ENCODE measurements at places on chromosomes 3 and 15. TPM values are rescaled to one million over a fixed set of nuclear protein-coding genes. Genes with fewer than 3 reads are reported as not detected.

The BCL2A1 gene
- polyA plus RNA-seq: 0.21 TPM

The LOXL1 gene
- 1.3 TPM for polyA plus RNA-seq

The EXD1 gene
- polyA plus RNA-seq: not detected

The PYGO1 gene
- polyA plus RNA-seq: 0.94 TPM

DNA sequence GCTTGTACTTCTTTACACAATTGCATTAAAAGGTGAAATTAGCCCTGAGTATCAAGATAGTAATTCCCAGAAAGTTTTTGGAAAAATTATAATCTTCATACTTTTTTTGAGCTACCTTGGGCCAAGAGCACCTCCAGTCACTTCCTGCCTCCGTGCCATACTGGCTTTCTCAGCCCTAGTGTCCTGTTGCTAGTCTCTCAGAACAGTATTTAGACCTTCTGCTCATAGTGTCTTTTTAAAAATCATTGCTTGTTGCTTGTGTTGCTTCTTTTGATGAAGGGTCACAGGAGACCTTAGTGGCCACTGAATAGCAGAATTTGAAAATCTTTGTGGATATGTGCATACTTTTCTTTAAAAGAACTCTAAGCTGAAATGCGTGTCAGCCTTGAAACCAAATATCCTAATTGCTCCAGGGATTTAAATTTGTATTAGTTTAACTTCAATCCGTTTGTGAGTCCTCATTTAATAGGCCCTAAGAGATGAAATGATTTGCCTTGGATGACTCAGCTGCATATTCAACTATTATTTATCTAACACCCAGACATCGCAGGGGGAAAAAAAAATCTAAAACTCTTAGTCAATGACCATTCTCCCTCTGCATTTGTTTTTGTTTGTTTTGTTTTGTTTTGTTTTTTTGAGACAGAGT, 29.1 kb upstream of the LXN start:
- peaks cover 2% of the 10 kb centered on the region for H3K36me3 ChIP-seq
- no peak for DNase-seq
- no peaks in the 10 kb centered on the region for H3K27me3 ChIP-seq
- H3K4me3 ChIP-seq: no peak overlapping the region
- H3K4me1 ChIP-seq: no peaks in the 10 kb centered on the region

The TTLL3 gene
- 51.2 TPM for polyA plus RNA-seq

DNA sequence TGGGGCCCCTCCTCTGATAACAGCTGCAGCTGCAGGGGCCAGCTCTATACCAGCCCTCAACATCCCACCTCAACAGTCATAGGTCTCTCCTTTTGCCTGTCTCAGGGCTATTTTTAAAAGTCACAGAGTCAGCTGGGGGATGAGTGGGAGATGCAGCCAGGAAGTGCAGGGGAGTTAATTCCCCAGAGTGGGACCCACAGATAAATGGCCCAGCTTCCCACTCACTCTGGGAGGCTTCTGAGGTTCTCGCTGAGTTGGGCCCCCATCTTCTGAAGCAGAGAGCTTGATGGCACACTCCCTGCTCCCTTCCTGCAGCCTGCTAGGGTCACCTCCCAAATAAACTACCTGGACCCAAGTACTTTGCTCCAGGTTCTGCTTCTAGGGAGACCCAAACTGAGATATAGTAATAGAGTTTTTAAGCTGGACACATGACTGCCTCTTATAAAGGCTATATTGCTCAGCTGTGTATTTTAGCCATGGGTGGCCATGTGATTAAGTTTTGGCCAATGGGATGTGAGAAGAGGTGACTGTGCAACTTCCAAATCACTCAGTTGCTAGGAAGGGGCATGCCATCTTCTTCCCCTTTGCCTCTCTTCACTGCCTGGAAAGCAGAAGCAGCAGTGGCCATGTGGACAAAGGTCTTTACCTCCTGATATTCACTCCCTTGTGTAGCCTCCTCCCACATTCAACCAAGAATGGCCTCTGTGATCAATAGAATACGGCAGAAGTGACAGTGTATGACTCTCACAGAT, 15.5 kb upstream of the VIPR1 start:
- no peaks in the 10 kb centered on the region for H3K27me3 ChIP-seq
- H3K27ac ChIP-seq: no peak overlapping the region
- no peaks in the 10 kb centered on the region for H3K36me3 ChIP-seq
- DNase-seq: no peak
- H3K4me1 ChIP-seq: no peaks in the 10 kb centered on the region

DNA sequence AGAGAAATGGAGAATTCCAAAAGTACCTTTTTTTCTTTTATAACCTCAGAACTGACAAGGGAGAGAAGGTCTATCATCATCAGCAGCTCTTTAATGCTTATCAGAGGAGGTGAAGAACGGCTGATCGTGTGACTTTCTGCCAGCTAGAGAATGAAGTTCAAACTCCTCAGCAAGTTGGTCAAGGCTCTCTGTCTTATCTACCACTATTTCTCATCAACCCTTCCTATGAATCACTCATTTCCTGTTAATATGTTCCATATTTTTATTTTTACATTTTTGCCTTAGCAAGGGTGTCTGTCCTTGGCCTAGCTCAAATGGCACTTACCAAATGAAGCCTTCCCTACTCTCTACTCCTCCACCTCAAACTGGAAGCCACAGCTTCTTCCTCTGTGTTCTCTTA, 73.1 kb upstream of the TSPAN3 start:
- H3K27ac ChIP-seq: no peak overlapping the region
- no peaks in the 10 kb centered on the region for H3K36me3 ChIP-seq
- no peak overlapping the region for H3K4me3 ChIP-seq
- DNase-seq: no peak
- H3K4me1 ChIP-seq: peaks cover 20% of the 10 kb centered on the region

DNA sequence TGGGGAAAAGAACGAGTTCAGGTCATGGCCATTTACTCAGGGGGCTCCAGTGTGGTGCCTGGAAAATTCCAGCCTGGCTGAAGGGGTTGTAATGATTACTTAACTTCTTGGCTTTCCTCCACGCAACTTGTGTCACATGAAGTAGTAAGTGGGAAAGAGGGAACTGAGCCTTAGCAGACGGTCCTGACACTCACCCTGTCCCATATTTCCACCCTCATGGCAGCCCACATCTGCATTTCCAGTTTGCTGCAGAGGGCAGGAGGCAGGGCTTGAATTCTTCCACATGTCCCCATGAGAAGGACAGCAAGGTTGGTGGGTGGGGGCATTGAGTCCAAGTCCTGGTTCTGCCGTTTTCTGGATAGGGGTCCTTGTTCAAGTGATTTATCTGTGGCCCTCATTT, 7.8 kb upstream of the CAMP start:
- H3K36me3 ChIP-seq: no peaks in the 10 kb centered on the region
- no peak overlapping the region for H3K4me3 ChIP-seq
- no peaks in the 10 kb centered on the region for H3K27me3 ChIP-seq
- no peak for DNase-seq
- peaks cover 39% of the 10 kb centered on the region for H3K4me1 ChIP-seq

- H3K27ac ChIP-seq: no peak overlapping the region
- no peak overlapping the region for H3K4me3 ChIP-seq
- H3K27me3 ChIP-seq: no peaks in the 10 kb centered on the region
Observed at GRCh38 chr15:65305776-65306175, 1.3 kb downstream of the RNU5B-1 start.

DNA sequence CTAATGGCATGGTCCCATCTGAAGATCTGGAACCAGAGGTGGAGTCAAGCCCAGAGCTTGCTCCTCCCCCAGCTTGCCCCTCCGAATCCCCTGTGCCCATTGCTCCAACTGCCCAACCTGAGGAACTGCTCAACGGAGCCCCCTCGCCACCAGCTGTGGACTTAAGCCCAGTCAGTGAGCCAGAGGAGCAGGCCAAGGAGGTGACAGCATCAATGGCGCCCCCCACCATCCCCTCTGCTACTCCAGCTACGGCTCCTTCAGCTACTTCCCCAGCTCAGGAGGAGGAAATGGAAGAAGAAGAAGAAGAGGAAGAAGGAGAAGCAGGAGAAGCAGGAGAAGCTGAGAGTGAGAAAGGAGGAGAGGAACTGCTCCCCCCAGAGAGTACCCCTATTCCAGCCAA, 7.3 kb downstream of the EIF4G1 start:
- peaks cover 56% of the 10 kb centered on the region for H3K36me3 ChIP-seq
- no peaks in the 10 kb centered on the region for H3K27me3 ChIP-seq
- no peak overlapping the region for H3K4me3 ChIP-seq

- no peaks in the 10 kb centered on the region for H3K36me3 ChIP-seq
- H3K27me3 ChIP-seq: no peaks in the 10 kb centered on the region
- DNase-seq: no peak
- no peak overlapping the region for H3K4me3 ChIP-seq
Observed at GRCh38 chr3:143628971-143629370, 219.3 kb downstream of the SLC9A9 start.

The PLSCR2 gene
- not detected for polyA plus RNA-seq

DNA sequence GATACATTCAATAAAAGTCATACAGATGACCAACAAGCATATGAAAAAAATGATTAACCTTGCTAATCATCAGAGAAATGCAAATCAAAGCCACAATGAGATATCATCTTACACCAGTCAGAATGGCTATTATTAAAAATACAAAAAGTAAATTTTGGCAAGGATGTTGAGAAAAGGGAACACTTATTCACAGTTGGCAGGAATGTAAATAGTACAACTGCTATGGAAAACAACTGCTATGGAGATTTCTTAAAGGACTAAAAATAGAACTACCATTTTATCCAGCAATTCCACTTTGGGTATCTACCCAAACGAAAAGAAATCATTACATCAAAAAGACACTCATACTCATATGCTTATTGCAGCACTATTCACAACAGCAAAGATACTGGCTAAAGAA, 1121.8 kb downstream of the TBL1XR1 start:
- no peak overlapping the region for H3K27ac ChIP-seq
- no peak overlapping the region for H3K4me3 ChIP-seq
- no peaks in the 10 kb centered on the region for H3K27me3 ChIP-seq
- no peaks in the 10 kb centered on the region for H3K4me1 ChIP-seq
- no peaks in the 10 kb centered on the region for H3K36me3 ChIP-seq

DNA sequence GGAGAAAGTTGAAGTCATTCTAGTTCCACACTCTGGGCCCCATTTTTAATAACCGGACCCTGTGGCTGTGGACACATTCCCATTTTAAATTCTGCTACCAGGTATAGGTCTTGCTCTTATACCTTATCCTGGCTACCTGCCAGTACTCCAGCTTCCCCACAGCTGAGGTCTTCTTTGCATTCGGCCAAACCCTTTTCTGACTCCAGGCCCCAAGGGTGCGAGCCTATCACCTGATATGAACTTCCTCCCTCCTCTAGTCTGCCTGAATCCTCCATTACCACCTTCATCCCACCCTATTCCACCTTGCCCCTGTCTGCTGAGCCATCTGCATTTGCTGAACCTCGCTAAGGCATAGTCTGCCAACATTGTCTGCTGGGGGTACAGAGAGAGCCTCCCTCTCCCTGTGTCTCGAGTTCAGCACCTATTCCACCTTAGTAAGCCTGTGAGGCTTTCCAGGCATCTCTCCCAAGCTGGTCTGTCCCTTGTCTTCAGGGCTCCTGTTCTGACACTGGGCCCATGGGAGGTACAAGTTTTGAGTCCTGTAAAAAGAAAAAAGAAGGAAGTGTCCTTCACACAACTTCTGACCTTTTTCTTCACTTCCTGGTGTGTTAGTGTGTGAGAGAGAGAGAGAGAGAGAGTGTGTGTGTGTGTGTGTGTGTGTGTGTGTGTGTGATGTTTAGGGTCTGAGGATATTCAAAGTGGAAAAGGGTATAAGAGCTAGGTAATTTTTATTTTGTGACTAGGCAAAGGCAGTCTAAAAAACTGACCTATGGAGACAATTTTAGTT, 27.0 kb downstream of the PDE8A start:
- DNase-seq: no peak
- no peaks in the 10 kb centered on the region for H3K27me3 ChIP-seq

The ATP10A gene
- polyA plus RNA-seq: 3.3 TPM

DNA sequence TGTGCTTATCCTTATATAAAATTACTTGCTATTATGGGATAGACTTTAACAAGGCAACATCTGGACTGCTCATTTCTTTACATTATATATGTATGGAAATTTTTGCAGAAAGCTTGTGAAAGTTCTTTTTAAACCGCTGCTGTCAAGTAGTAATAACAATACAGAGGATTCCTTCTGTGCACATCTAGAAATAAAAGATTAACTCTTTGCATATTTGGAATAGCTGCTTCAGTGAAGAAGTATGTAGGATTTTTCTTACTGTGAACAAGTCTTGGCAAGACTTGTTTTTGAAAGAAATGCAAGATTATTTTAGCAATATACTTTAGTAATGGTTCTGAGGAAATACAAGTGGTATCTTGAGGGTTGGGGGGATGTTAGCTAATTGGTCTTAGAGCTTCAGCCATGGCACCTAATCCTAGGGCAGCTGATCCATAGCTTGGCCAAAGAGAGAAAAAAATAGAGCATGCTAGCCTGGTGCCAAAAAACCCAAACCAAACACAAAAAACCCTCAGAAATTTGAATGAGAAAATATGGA, 4.3 kb downstream of the PRKCI start:
- H3K4me1 ChIP-seq: peaks cover 45% of the 10 kb centered on the region
- no peak overlapping the region for H3K27ac ChIP-seq
- no peaks in the 10 kb centered on the region for H3K36me3 ChIP-seq
- DNase-seq: no peak
- H3K27me3 ChIP-seq: no peaks in the 10 kb centered on the region
